Immature natural killer cell (primary cell): ENCODE measurements at places on chromosomes 3 and 15. TPM values are rescaled to one million over a fixed set of nuclear protein-coding genes. Genes with fewer than 3 reads are reported as not detected.

Gene SCAMP5
- not detected for polyA plus RNA-seq

GRCh38 chr3:196135693-196136639 lies 54.1 kb upstream of the TFRC start:
- DNase-seq: no peak

DNA sequence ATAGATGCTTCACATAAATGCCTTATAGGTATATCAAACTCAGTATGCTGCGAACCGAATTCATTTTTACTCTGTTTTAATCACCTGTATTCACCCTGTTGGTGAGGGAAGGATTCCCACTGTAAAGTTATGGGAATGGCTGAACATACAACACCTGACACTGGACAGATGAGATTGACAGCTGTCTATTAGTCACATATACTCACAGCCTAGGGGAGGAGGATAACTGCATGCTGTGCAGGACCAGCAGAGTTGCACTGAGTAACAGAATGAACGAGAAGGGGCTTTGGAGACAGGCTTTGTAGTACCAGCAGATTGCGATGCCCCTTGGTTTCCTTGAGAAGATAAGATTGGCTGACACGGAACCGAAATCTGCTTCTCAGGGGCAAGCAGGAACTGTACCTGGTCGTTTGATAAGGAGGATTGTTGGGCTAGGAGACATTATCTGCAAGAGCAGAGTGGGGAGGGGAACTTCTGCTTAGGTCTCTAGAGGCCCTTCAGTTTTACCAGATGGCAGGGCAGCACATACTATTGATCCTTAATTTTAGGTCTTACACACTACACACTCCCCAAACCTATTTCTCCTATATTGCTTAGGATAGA lies 43.5 kb upstream of the SLC22A13 start:
- no peak for DNase-seq

DNA sequence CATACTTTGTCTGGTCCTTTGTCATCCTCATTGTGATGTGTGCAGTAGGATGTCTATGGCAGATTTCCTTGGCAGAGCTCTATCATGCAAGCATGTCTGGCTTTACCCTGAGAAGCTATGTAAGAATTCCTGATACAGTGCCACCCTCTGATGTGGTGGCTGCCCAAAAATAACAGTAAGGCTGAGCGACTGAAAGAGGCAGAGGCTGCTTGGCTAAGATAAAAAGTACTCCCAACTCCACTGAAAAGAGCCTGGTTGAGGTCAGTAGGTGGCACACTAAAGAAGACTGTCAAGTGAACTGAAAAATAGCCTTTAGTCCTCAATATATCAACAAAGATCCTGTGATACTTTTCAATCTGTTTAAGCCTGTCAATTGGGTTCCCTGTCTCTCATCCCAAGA lies 31.7 kb downstream of the BTLA start:
- no peak for DNase-seq

Gene TGFBR2
- polyA plus RNA-seq: 101 TPM

- DNase-seq: no peak
Measured at GRCh38 chr15:56804279-56804678, 71.0 kb upstream of the ZNF280D start.

- DNase-seq: no peak
Measured at GRCh38 chr15:39461536-39462130, 119.2 kb upstream of the THBS1 start.

- no peak for DNase-seq
Measured at GRCh38 chr3:197460002-197460401, 95.8 kb downstream of the BDH1 start.

DNA sequence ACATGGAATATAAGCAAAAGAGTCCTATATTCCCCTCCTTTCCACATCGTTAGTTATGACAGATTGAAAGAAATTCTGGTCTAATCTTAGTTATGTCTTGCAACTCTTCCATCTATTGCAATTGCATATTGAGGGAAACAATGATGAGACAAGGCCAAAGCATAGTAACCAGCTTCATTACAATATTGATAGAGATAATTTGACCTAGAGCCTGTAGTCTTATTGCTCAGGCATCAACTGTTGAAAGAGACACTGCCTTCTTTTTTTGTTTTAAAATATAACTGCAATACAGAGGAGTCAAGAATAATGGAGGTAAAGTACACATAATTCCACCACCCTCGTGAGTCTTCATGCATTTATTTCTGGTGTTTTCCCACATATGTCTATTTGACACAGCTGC lies 2.0 kb downstream of the TM4SF18 start:
- no peak for DNase-seq

Gene PXK
- polyA plus RNA-seq: 47.5 TPM

Gene GPX1
- polyA plus RNA-seq: 131 TPM

GRCh38 chr15:39736412-39737195 lies 46.0 kb downstream of the FSIP1 start:
- no peak for DNase-seq

Gene NECTIN3
- 0.63 TPM for polyA plus RNA-seq

- no peak for DNase-seq
Measured at GRCh38 chr15:58049520-58050227, 15.8 kb downstream of the ALDH1A2 start.

DNA sequence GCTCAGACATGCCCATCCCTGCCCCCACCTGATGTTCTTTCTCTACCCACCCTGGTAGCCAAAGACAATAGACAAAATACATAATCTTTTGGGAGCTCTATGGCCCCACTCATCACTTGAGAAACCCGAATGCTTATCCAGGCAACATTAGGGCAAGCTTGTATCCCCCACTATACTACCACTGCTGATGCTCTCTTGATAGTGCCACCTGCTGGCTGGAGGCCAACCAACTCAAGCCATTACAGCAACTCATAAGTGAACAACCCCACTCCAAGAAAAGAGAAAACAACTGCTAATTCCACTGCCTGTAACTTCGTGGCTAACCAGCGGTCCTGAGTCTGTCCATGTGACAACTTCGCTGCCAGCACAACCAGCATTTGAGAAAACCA lies 342.5 kb upstream of the TGFBR2 start:
- no peak for DNase-seq

- no peak for DNase-seq
Measured at GRCh38 chr15:95451938-95452337, 878.6 kb upstream of the NR2F2 start.

Gene TRPM1
- polyA plus RNA-seq: 0.11 TPM

- no peak for DNase-seq
Measured at GRCh38 chr3:119774444-119774843, 7.5 kb upstream of the NR1I2 start.

Gene CPLX3
- not detected for polyA plus RNA-seq

- DNase-seq: no peak
Measured at GRCh38 chr15:41897363-41897799, 3.5 kb upstream of the SPTBN5 start.

Gene CCR1
- 24.1 TPM for polyA plus RNA-seq

GRCh38 chr3:46479021-46479420 lies 14.3 kb upstream of the LTF start:
- no peak for DNase-seq

Gene ROBO2
- polyA plus RNA-seq: not detected

Gene ZNF860
- not detected for polyA plus RNA-seq

Gene THAP10
- polyA plus RNA-seq: not detected

DNA sequence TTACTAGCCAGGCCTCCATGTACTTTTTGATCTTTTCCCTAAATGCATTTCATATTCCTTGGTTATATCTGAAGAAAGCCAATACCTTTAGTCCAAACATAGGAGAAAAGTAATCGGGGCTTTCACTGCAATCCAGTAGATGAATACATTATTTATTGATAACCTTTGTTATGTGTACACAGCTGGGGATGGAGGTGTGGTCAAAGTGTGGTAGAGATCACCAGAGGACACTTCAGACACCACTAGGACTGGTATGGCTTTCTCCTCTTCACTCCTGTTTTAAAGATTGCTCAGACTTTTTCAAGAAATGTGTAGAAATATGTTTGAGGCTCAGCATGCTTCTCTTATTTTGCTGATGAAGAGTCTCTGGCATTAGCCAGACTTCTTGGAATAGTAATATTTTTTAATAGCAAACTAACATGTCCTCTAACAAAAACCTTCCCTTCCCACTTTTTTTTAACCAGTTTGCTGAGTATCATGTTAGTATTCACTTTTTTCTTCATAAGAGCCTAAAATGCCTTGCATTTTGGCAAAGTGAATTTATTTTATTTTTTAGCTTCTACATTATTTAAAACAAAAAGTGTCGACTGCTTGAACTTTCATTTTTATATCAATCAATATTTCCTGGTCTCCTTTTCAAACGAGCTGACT lies 65.6 kb upstream of the MBNL1 start:
- DNase-seq: no peak

- no peak for DNase-seq
Measured at GRCh38 chr3:197525706-197526105, 30.1 kb downstream of the BDH1 start.

DNA sequence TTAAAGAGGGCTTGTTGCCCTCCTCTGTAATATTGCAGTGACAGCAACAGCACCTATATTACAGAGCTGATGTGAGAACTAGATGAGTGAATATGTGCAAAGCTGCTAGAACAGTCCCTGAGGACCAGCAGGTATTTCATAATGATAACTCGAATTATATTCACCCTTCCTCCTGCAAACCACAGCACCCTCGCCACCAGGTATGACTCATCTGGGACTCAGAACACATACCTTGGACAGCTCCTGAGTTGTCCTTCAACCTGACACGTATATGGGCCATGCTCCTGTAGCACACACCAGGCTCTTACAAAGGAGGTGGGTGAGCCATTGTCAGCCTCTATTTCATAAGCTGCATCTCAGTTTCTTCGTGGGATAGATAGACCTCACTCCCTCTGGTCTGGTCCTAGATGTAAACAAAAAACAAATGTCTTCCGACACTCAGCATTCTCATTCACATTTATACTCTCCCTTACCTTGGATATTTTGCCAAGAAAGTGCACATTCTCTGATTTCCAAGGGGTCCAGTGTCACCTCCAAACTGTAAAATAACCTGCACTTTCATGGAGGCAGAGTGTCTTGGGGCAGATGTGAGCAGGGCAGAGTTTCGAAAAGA lies 124.5 kb downstream of the TLE3 start:
- no peak for DNase-seq

DNA sequence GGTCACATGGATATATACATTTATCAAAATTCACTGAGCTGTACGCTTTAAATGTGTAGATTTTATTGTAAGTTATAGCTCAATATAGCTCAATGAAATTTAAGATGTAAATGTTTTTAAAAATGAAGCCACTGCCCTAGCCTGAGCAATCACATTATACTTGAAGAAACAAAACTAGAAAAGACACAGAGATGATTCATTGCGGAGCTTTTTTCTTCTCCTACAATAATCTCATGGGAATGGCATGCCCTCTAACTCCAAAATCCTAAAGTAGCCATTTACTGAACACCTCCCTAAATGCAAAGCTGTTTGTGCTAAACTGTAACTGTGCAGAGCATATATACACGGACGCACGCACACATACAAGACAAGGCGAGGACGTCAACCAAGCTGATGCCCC lies 84.2 kb downstream of the MYO9A start:
- no peak for DNase-seq

DNA sequence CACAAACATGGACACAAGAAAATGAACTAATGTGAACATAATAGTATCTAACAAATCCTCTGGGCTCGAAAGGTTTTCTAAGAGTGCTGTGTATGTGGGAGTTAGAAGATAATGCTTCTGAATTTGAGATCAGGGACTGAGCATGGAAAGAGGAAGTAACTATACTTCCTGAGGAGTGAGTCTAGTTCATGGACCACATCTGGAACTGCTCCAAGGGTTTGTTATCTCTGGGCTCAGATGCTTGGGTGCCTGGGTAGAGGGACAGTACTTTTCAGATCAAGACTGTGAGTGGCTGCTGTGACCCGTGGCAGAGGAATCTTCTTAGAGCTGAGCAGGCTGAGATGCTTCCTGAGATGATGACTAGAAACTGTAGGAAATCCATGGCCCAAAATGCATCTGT lies 28.5 kb downstream of the TBC1D23 start:
- DNase-seq: no peak

Gene P2RY13
- not detected for polyA plus RNA-seq

DNA sequence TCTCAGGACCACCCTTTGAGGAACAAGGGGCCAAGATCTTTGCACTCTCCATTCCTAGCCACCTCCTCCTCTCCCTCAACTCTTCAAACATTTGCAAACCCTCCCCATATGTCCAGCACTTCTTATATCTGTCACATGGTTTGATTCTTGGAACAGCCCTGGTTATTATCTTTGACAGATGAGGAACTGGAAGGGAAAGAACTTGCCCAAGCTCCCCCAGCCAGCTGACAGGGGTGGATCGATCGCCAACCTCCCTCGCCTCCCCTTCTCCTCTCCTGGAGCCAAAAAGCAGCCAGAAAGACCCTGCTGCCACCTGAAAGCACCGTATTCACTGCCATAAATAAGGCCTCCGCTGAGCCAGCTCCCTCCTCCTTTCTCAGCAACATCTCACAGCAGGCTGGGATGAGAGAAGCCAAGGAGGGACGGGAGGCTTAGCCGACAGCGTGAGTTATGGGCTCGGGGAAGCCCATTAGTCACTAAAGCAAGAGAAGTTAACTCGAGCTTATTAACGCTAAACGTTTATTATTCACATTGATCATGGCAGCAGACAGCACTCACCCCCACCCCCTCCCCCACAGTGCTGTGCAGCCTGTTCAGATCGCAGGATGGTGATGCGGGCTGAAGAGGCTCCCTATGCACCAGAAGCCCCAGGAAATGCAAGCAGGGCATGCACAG lies 22.2 kb upstream of the FGD5 start:
- DNase-seq: no peak

- no peak for DNase-seq
Measured at GRCh38 chr3:16295298-16295890, 30.4 kb downstream of the OXNAD1 start.

Gene LDHAL6B
- polyA plus RNA-seq: not detected

Gene ABCF3
- polyA plus RNA-seq: 19.1 TPM

Gene LRRK1
- polyA plus RNA-seq: not detected

GRCh38 chr3:107514453-107514852 lies 8.3 kb upstream of the BBX start:
- no peak for DNase-seq

GRCh38 chr3:85627932-85628331 lies 669.1 kb downstream of the CADM2 start:
- no peak for DNase-seq

DNA sequence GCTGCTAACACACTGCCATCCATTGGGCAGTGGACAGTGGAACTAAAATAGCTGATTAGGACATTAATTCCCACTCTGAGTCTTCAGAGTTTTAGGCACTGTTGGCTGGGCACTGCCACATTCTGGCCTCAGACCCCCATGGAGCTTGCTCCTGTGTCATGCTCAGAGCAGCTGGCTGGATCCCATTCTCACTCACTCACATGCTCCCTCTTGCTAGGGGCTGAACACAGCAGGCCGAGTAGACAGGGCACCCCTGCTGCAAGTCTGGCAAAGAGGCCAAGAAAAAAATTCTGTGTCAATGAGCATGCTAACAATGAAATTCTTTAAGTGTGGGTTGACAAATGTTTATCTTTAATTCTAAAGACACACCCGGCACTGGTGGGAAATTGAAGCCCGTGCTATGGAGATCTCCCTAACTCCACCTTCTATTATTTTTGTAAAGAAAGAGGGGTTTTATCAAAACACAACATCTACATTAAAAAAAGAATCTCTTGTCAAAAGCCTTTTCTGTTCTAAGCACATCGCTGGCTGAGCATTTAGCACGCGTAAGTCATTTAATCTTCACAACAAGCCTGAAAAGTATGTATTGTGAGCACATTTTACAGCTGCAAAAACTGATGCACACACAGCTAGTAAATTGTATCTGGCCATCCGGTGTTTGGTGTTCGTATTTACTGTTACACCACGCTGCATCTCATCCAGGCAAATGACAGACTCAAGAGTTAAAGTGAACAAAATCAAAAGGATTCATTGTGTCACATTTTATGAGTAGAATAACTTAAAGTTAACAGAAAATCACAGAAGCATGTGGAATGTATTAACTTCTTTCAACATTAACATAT lies 362.1 kb downstream of the PLOD2 start:
- DNase-seq: no peak
